ENCODE measurements at places on chromosomes 16 and 17.

DNA sequence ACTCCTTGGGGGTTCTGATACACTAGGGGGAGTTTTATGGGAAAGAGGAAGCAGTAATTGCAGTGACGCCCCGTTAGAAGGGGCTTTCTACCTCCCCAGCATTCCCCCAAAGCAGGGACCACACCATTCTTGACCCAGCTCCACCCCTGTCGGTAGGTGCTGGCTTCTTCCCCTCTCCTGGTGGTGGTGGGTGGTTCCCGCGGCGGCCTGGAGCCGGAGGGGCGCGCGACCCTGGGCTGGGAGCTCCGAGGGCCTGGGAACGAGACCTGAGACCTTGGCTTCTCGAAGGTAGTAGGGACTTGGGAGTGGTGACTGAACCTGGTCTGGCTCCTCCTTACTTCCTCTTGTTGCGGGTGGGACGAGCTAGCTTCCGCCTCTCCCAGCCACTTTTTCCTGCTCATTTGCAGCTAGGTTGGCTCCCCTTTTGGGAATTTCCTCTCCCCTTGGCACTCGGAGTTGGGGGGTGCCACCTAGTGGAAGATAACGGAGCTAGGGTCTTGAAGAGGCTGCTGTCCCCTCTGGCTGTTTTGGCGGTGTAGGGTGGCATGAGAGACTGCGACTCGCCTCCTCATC lies 438 bp downstream of the GRN start:
- DNase-seq, result peak; percentile 78

GRCh38 chr17:68459037-68459639 lies 1.8 kb upstream of the WIPI1 start:
- no peak for DNase-seq

GRCh38 chr17:48612456-48612853 lies 1.6 kb upstream of the HOXB7 start:
- peak; percentile 62 for DNase-seq

GRCh38 chr17:48995974-48996721 lies 1.0 kb upstream of the IGF2BP1 start:
- DNase-seq, result no peak

GRCh38 chr16:30658731-30659506 lies 688 bp downstream of the FBRS start:
- DNase-seq, result peak; percentile 96

DNA sequence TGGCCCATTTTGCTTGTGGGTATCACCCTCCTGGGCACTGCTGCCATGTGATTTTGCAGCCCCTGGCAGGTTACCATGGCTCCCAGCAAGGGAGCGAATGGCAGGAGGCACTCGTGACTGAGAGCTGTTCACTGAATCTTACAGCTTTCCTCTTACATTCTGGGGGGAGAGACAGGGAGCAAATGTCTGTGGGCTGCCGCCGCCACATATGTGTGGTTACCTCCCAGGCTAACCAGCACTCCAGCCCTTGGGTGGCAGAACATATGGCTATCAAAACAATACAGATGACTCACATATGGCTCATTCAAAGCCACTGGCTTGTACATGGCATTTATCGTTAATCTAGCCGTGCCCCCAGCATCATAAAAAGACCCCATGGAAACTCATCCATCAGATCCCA lies 19.8 kb downstream of the GTF3C1 start:
- no peak for DNase-seq

GRCh38 chr16:64012166-64012565 lies 1109.7 kb downstream of the CDH11 start:
- DNase-seq, result no peak

DNA sequence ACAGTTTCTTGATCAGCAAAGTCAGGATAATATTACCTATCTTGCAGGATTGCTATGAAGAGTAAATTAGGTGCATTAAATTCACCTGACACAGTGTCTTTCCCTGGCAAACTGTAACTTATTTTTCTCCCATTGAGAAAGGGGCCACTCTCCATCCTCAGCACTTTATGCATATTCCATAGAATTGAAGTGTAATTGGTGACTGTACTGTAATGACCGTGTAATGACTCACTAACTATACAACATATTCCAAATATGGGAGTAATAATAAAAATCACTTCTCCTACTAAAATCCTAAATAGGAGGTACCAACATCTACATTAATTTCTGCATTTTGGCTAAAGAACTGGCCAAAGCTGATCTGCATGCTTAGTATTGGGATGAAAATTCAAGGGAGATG lies 141.9 kb upstream of the NOG start:
- DNase-seq, result no peak

DNA sequence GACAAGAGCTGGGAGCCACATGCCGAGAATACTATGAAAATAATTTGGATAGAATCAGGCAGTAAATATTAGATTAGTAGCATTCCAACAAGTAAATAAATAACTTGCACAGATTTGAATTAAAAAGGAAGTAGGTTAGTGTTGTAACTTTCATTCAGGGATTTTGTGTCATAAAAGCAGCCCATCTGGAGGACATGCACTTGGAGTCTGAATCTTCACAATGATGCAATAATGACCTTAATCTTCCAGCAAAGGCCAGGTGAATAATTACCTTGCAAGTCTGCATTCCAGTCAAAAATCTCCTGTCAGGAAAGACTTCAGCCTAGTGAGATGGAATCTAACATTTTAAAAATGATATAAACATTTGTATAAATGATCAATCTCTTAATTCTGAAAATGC lies 518.1 kb downstream of the KCNJ2 start:
- no peak for DNase-seq

DNA sequence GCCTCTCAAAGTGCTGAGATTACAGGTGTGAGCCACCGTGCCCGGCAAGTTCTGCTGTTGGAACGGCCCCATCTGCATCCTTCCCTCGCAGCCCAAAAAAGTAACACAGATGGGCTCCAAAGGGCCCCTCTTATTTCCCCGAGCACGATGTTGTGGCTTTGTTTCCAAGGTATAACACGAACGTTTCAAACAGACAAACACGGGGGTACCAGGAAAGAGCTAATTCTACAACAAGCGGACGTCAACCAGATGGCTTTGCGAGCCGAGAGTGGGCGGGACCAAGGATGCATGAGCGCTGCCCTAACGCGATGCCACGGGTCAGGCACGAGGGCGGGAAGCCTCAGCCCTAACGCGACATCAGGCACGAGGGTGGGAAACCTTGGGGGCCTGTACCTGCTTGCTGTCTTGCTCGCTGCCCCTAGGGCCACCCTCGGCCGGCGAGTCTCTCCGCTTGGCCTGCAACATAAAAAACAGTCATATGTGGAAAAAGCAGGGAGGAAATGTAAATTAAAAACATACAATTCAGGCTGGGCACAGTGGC lies 24.2 kb downstream of the UNKL start:
- no peak for DNase-seq

DNA sequence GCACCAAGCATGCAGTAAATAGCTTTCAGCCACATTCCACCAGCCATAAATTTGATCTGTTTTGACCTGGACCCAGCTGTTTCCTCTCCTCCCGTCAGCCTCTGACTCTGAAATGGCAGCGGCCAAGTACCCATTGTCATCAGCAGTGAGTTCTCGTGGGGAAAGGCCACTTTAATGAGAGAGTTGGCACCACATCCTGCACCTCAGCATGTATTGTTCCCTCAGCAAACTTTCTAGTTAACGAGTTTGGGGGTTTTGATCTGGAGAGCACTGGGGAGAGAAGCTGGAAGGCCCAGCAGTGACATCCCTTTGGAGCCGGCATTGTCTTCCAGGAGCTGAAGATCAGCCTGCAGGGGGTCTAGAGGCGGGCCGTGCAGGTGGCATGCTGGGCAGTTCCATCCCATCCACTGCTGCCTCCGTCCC lies 84.9 kb downstream of the RPA1 start:
- no peak for DNase-seq

- DNase-seq, result peak; percentile 100
These were observed at the start of gene STAT3 for GRCh38 chr17:42388381-42389134. TSS of gene STAT3 (minus strand) at chr17:42388442. CDS start at chr17:42348516, 39,926 bp downstream.

DNA sequence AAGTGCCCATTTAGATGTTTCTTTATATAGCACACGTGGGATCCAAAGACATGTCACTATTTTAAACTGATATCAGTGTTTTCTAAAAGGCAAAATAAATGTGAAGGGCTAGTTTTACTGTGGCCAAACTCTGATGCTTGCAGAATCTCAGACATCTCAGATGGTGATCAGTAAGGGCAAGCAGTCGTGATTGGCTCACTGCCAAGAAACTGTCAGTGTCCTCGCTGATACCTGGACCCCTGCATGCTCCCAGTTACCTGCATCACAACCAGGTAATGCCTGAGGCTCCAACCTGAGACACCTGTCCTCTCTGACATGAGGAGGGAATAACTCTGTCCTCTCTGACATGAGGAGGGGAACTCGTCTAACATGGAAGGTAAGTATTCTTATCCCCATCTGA lies 114.0 kb downstream of the SPECC1 start:
- no peak for DNase-seq

- DNase-seq, result no peak
These were observed 6.0 kb upstream of the RPH3AL start for GRCh38 chr17:358491-359151.

- no peak for DNase-seq
These were observed 38.1 kb downstream of the ZDHHC7 start for GRCh38 chr16:84973236-84973635.

DNA sequence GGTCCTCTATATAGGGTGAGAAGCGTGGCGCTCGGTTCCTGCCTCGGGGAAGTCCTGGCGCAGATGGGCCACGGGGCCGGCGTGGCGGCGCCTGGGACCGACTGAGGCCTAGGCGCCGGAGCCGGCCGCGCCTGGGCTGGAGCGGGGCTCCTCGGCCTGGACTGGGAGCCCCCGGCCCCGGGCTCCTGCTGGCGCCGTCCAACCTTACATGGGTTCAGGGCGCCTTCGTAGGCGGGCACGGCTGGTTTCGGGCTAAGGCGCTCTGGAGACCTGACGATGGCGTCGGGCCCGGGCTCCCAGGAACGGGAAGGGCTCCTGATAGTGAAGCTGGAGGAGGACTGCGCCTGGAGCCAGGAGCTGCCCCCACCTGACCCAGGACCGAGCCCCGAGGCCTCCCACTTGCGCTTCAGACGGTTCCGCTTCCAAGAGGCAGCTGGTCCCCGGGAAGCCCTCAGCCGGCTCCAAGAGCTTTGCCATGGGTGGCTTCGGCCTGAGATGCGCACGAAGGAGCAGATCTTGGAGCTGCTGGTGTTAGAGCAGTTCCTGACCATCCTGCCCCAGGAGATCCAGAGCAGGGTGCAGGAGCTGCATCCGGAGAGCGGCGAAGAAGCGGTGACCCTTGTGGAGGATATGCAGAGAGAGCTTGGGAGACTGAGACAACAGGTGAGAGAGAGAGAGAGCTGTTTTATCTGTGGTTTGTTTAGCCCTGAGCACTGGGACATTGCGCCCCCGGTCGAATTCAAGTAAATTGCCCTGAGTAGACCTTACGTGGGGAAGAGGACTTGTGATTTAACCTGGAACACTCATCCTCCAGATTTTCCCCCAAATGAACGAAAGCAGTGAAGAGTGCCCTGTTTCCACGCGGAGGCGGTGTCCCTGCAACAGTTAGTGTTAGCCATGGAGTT lies 504 bp downstream of the ZNF263 start:
- DNase-seq, result no peak

DNA sequence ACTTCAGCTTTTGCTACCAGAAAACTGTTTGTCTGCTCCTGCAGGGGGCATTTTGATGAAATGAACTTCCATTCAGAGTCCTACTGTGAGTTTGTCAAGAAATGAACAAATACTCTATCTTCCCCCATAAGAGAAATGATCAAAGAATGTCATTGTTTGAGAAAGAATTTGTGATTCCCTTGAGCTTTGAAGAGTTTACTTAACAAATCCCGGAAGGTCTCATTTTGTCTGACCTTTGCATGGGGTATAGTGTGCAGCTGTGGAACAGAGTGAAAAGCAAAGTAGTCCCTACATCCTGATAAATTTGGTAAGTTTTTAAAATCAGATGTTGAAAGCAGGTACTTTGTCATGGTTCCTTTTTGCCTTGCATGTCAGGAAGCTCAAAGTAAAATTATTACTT lies 178.0 kb downstream of the ABCC12 start:
- no peak for DNase-seq

GRCh38 chr16:80552277-80552676 lies 11.5 kb downstream of the DYNLRB2 start:
- DNase-seq, result no peak

DNA sequence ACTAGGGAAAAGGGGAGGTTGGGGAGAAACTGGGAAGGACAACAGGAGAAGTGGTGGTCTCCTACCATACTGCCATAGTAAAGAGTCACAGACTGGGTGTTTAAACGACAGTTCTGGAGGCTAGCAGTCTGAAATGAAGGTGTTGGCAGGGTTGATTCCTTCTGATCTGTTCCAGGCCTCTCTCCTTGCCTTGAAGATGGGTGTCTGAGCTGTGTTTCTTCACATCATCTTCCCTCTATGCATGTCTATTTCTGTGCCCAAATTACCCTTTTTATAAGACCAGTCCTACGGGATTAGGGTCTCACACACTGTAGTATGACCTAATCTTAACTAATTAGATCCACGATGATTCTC lies 79.8 kb upstream of the TMEM97 start:
- DNase-seq, result no peak

DNA sequence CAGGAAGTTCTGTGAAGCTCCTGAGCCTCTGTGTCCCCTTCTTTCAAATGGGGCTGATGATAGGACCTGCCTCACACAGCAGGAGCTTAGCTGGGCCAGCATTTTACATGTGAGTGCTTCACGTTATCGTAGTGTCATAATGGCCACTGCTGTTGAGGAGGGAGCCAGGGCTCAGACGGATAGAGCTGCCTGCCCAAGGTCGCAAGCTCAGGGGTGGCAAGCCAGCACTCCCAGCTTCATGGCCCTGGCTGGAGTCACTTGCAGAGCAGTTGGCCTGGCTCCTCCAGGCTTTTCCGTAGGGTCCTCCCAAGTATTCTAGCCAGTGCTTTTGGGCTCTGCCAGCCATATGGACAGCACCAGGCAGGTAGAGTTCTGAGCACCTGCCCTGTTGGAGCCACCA lies 115.1 kb downstream of the SOCS1 start:
- DNase-seq, result no peak

- no peak for DNase-seq
These were observed 69.8 kb downstream of the KSR1 start for GRCh38 chr17:27525836-27526603.

DNA sequence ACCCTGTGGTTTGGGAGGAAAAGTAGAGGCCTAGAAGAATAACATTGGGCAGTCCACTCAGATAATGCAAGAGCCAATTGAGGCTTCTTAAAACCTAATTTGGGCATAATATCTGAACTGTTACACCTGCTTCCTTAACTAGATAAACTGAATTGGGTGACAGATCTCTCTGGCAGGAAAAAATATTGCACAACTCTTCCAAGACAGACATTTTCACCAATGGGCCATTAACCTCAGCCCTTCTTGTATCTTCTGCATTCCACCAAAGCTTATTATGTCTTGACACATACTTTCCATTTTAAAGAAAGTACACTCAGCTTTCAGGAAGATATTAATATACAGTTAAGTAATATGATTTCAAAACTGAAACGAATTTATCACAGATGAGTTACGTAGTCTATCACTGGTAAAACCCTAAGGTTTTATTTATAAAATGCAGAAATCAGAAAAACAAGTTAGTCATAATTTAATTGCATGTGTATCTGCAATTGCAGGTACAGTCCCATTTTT lies 79.9 kb upstream of the MON1B start:
- no peak for DNase-seq

- DNase-seq, result no peak
These were observed 33.9 kb downstream of the ANKRD11 start for GRCh38 chr16:89456419-89456959.

- DNase-seq, result no peak
These were observed 7.8 kb downstream of the CES3 start for GRCh38 chr16:66968847-66969246.
